ENCODE measurements at places on chromosomes 5 and 9.

DNA sequence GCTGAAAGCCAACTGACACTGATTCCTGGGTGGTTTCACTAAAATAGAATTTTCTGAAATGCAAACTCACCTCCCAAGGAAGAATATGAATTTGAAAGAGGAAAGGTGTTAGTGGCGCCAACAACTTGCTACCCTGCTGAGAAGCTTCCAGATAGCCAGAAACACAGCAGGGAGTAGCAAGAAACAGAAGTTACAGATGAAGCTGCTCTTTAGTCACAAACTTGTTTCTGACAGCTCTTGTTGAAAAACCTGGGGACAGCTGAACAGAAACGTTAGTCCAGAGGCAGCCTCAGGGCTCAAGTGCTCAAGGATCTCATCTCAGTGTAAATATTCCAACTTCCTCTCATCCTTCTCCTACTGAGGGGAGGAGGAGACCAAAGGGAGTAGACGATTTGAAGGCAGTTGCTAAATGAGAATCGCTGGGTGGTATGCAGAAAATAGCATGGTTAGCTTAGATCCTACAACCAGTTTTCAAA, 184.1 kb downstream of the PDE4D start:
- no peak for DNase-seq

GRCh38 chr5:109690975-109691574, 1.3 kb downstream of the MAN2A1 start:
- DNase-seq = peak; percentile 14

GRCh38 chr5:91293131-91293530, 90.0 kb downstream of the ARRDC3 start:
- DNase-seq = no peak

DNA sequence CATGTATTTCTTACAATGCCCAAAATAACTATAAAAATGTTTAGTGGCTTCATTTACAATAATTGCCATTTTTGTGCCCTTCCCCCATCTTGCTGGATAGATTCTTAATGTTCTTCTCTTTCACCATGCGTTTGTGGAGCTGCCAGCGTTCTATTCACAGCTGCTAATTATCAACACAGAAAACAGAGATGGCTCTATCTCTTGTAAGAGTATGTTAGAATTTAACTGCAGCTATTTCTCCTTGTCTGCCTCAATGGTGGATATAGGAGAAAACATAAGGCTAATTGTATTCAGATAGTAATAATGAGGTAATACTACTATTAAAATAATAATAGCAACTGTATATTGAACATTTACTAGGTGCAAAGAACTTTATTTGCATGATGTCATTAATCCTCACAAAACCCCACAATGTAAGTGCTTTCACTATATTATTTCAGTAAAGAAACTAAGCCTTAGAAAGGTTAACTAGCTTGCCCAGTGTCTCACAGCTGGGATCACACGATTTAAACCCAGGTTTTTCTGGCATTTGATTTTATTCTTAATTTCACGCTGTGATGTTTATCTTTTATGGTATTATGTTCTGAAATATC, 50.1 kb downstream of the JAKMIP2 start:
- DNase-seq = no peak

DNA sequence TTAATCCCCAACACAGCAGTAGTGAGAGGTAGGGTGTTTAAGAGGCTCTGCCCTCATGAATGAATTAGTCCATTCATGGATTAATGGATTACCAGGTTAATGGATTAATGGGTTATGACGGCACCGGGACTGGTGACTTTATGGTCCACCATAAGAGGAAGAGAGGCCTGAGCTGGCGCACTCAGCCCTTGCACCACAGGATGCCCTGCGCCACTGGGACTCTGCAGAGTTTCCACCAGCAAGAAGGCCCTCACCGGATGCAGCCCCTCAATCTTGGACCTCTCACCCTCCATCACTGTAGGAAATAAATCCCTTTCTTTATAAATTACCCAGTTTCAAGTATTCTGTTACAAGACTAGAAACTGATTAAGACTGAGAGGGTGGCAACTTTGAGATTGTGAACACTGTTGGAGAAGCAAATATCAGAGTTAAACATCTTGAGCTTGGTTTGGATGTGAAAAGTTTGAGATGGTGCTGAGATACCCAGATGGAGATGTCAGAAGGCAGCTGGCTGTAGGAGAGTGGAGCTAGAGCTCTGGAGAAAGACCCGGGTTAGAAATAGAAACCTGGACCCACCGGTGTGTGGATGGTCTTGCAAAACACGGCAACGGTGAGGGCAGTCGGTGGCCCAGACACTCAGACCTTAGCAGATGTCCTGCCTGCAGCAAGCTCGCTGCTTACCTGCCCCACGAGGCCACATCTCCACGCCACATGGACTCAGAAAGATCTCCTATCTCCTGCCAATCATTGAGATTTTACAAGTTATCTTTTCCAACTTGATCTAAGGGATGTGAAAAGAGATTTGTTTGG, 98.8 kb downstream of the HSD17B3 start:
- DNase-seq = no peak

DNA sequence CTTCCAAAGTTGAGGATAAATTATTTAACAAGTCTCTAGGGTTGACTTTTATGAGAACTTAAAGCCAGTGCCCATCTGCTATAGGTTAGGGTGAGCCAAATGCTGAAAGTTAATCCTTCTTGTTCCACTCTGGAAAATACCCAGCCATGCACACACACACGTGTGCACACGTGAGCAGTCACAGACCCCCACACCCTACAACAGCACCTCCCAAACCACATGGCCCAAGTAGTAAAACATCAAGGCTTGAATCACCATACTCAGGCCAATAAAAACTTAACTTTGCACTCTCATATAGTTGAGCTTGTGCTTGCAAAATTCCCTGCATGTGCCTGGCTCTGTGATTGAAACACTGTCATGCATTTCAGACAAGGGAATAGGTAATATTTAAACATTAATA, 467.6 kb downstream of the ARHGEF28 start:
- no peak for DNase-seq

DNA sequence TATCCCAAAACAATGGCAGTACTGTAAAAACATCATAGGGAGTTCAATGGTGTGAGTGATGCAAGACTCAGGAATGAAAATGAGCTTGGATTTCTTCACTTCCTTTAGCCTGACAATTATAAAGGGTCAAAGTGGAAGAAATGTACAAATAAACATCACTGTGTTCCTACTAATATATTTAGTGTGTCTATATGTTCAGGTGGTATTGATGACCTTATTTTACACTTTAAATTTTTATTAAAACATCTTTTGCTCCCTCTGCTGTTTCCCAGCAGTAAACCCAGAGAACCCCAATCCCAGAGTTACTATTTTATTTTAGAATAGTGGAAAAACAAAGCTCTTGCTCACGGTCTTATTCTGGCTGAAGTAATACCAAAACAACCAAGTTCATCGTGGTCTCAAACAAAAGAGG, 2.0 kb downstream of the LOX start:
- DNase-seq = no peak

- no peak for DNase-seq
These were observed 213.5 kb downstream of the DENND1A start for GRCh38 chr9:123716339-123716945.

GRCh38 chr5:54844266-54844665, 141.1 kb downstream of the ESM1 start:
- DNase-seq = no peak

- DNase-seq = no peak
These were observed 33.9 kb upstream of the TRIO start for GRCh38 chr5:14109041-14109747.

DNA sequence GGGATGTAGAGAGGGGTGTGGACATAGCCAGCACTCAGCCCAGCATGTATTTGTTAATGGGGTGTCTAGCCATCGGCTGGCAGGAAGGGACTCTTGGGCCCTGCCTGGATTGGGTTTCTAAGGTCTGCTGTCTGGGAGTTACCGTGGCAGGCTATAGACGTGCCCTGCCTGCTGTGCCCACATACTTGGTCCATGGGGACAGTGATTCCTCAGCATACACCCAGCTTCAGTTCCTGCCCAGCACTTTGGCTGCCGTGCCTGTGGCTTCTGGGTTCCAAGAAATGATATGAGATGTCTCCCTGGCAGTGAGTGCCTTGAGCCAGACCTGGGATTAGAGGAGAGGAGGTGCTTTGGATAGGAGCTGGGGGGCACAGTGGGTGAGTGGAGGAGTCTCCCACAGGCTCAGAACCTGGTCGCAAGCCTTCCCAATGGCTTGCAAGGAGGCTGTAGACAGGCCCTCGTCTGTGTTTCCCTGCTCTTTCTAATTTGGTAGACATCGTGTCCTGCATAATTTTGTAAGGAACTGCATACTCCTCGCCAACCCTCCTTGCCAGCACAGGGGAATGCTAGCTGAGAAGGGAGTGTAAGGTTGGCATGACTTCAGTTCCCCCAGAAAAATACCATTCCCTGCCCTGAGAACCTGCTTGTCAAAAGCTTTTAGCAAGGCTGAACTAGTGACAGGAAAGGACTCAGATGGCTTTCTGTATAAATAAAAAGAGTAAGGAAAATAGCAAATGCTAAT, 287.9 kb downstream of the ZSWIM6 start:
- DNase-seq = no peak

DNA sequence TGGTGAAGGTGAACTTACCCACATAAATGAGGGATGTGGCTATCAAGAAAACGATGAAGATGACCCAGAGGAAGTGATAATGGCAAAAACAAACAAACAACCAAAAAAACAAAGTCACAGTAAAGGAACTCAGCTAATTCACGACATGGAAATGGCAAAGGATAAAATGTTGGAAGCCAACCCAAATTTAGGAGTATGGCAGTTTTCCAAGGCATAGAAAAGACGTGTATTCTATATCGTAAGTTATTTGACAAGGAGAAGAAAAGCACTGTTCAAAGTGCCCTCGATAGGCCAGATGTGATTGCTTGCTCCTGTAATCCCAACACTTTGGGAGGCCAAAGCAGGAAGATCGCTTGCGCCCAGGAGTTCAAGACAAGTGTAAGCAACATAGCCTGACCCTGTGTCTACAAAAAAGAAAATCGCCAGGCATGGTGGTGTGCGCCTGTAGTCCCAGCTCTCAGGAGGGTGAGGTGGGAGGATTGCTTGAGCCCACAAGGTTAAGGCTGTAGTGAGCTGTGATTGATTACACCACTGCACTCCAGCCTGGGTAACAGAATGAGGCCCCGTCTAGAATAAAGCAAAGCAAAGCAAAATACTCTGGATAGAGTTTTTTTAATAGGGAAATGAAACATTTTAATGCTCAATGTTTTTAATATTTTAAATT, 138.0 kb downstream of the SMARCA2 start:
- no peak for DNase-seq

- DNase-seq = no peak
These were observed 118.6 kb downstream of the KDM4C start for GRCh38 chr9:6876195-6876894.

- DNase-seq = no peak
These were observed 1452.2 kb upstream of the ACO1 start for GRCh38 chr9:30932226-30932625.

DNA sequence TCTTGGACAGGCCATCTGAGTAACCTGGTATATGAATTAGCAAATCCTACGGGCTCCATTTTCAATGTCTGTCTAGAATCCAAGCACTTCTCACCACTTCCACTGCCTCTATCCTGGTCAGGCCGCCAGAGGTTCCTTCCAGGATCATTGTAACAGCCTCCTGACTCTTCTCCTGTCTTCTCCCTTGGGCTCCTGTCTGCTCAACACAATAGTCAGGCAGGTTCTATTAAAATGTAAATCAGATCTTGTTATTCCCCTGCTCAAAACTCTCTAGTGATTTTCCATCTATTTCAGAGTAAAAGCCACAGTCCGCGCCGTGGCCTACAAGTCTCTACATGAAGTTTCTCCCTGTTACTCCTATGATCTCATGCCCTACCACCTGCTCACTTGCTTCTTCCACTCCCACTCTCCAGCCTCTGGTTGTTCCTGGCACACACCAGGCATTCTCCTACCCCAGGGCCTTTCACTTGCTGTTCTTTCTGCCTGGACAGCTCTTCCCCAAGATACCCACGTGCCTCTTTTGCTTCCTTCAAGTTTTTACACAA, 21.7 kb downstream of the ZNF366 start:
- no peak for DNase-seq

GRCh38 chr5:110257971-110258370, 468.5 kb downstream of the TMEM232 start:
- DNase-seq = no peak

GRCh38 chr5:94057217-94057616, 315.8 kb upstream of the POU5F2 start:
- no peak for DNase-seq

DNA sequence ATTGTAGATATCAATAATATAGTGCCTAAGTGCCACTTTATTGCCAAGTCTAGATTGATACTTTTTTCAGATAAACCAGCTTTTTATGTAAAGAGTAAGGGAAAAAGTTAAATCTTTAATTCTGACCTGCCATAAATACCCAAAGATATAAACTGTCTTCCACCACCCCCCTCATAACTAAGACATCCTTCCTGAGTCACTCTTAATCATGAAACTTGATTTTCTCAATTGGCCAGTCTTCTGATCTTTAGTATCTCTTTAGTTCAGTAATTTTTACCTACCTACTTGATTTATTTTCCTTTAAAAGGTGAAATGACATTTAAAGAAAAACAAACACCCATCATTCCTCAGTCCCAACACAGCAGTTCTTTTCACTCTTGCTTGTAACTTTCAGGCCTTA, 21.8 kb downstream of the C5orf22 start:
- no peak for DNase-seq

- no peak for DNase-seq
These were observed 344.2 kb downstream of the TMEM161B start for GRCh38 chr5:87924436-87924835.

DNA sequence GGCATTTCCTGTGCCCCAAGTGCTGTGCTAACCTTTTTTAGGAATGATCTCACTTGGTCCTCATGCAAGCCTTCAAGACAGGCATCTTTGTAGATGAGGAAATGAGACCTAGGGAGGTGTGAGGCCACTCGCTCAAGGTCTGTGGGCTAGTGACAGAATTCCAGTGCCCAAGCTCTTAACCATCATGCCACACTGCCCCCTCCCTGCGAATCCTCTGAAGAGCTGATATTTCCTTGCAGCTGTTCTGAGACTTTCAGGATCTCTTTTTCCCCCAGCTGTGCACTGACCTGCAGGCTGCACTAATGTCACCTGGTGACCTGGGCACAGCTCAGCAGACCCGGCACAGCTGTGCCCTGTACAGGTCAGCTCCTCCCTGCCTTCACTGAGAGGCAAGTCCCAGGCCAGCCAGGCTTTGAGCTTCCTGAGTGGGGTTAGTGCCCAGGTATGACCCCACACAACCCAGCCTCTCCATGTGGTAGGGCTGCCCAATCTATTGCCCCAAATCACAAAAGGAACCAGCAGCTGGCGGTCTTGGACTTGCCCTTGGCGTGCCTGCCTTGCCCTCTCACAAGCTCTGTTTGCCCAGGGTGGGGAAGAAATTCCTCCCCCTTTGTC, 32.7 kb downstream of the MORN5 start:
- DNase-seq = no peak

DNA sequence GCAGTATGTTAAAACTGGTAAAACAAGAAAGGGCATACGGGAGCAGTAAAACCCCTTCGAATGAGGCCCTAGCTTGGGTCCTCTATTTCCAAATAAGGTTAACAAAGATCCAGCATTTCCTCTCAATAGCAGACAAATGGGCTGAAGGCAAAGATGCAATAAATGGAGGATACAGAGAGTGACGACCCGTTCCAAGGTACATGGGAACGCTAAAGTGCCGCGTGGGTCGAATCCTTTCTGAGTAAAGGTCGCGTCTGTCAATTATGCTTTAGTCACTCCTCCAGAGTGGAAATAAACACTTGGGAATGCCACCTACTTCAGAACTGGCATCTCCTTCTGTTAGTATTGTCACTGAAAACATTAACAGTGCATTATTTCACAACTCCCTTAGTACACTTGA, 24.7 kb downstream of the ARL15 start:
- no peak for DNase-seq

All from activated T-helper 1 cell treated with anti-CD3 and anti-CD28 coated beads, Interleukin-2, amount 50 U/mL, for 16 hours (primary cell).